ENCODE measurements at places on chromosomes 3 and 15.
A peak's percentile ranks its signal among the peaks of the same experiment; 100 is the strongest.

DNA sequence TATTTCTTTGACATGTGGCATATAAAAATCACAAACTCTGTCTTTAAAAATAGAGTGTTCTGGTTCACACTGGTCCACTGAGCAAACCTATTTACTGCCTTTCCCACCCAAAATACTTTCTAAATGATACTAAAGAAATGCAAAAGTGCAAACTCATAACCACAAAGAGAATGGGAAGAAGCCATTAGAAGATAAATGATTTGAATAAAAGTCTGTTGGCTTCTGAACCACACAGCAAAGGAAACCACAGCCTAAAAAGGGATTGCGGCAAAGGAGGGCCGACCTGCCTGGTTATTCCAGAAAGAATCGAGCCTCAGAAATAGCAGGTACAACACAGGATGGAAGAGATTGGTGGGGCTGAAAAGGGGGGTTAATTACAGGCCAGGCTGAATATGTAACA is 599.5 kb downstream of the FHIT start:
- DNase-seq, result no peak

GRCh38 chr3:178841011-178841410 is 230.6 kb downstream of the ZMAT3 start:
- no peak for DNase-seq

DNA sequence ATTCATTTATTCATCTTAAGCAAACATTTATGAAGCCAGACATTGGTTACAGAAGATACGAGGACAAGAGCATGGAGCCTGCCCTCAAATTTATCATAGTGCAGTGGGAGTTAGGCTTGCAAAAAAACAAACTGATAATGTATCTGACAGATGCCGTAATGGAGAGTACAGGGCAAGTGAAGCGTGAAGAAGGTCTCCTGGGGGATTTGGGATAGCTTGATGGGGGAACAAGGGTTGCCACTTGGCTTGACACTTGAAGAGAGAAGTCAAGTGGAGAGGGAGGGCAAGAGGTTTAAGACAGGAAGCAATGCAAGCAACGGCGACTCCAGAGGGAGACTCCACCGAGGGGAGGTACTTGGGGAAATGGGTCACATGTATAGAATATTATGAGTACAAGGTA is 129.3 kb downstream of the SSR3 start:
- DNase-seq, result no peak

DNA sequence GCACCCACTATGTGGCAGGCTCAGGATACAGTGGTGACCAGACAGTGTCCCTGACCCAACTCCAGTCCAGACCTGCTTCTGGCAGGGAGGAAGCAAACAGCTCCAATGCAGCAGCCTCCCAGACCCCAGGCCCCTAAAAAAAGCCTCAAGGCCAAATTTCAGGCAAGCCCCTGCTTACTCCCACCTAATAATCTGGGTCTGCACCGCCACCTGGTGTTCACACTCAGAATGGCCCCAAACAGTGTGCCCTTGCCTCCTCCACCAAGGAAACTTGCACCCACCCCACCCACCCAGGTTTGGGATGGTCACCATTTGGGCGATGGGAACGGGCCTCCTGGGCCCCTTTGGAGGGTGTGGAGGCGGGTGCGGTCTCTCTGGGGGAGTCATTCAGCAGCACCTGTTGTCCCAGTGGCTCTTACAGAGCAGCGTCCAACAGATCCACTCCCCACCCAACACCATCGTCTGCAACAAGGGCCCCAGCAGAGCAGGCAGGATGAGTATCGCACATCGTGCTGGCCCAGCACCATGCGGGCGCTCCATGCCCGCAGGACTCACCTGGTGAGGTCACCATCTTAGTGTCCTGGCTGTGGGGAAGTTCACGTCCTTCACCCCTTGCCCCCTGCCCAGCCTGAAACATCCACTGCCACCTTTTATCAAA is 17.3 kb downstream of the C3orf18 start:
- peak; percentile 35 for DNase-seq

GRCh38 chr3:170130532-170130931 is 51.0 kb downstream of the PHC3 start:
- no peak for DNase-seq

- DNase-seq, result no peak
These were observed 28.6 kb upstream of the SEMA3F start for GRCh38 chr3:50126287-50127211.

DNA sequence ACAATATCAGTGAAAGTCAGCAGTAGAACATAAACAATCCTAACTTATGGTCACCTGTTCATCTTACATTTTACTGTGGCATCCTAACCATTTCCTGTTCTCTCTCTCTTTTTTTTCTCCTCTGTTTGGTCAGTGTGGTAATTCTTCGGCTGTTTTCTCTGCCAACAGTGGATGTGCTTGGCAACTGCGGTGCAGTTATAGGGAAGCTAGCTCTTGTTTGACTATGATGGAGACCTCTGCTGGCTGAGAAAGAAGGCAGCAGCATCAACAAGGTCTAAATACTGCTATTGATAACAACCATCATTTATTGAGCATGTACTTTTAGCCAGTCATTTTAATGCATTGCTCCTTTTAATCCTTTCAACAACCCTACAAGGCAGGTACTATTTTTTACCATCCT is 723 bp upstream of the DRD3 start:
- DNase-seq, result no peak

DNA sequence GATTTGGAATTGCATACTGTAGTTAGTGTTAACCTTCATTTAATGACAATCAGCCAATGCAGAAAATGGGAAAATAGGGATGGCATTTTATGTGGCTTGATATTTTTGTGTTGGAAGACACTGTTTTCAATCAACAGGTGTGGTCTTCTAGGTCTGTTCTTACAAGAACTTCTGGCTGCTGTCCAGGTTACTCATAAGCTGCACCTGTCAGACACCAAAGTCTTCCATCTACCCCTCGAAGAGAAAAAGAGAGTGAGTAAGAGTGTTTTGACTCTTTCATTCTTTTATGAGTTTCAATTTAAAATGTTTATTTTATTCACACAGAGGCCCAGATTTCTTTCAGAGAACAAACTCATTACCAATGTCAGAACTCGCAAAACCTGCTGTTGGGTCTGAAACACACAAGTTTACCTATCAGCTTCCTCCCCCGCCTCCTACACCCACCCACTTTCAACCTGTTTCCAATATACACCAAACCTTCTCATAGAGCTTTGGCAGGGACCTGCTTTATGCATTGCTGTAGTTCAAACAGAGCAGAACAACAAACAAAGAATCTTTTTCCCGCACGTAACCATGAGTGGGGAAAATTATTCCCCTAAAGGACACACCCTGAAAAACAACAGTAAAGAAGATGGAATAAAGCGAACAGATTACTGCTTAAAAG is 767.7 kb upstream of the ALCAM start:
- no peak for DNase-seq

DNA sequence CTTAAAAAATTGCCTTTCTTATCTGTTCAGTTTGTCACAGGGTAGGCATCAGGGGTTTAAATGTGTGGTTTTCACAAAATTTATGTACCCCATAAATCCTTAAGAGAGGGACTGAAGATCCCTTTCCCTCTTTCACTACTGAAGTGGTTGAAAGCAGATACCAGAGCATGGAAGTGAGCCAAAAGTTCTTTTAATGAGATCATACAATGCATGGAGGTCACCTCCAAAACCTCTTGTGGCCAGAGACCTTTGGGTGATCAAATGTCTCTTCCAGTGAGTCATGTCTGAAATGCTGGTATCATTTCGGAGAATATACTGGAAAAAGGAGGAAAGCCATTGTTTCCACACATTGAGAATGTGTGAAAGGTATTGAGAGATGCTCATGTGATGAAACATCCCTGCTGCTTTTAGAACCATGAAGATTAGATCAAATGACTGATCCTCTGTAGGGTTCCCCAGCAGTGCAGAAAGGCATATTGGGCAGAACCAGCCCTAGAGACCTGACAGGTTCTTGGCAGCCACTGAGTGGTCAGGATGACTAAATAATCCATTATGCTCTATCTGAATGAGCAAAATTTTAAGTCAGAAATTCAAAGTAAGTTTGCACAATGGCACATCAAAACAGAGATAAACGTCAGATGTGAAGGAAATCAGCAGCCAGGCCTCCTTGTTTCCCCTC is 165.8 kb upstream of the SLC2A2 start:
- no peak for DNase-seq

- DNase-seq, result peak; percentile 18
These were observed 175.7 kb downstream of the KLHL25 start for GRCh38 chr15:85618956-85619491.

GRCh38 chr3:185647134-185647879 is 61.2 kb downstream of the SENP2 start:
- DNase-seq, result no peak

- DNase-seq, result no peak
These were observed 1053.0 kb downstream of the TUSC7 start for GRCh38 chr3:117762621-117763037.

- no peak for DNase-seq
These were observed 9.1 kb downstream of the ABHD5 start for GRCh38 chr3:43699864-43700263.

GRCh38 chr15:91022075-91022831 is at the start of gene VPS33B:
Gene VPS33B (minus strand): TSS chr15:91022594. CDS start chr15:91022249, 345 bp downstream.
- DNase-seq, result peak; percentile 50

- no peak for DNase-seq
These were observed 20.6 kb downstream of the COL8A1 start for GRCh38 chr3:99659032-99659431.

GRCh38 chr3:138448631-138449030 is 14.2 kb downstream of the ESYT3 start:
- no peak for DNase-seq

DNA sequence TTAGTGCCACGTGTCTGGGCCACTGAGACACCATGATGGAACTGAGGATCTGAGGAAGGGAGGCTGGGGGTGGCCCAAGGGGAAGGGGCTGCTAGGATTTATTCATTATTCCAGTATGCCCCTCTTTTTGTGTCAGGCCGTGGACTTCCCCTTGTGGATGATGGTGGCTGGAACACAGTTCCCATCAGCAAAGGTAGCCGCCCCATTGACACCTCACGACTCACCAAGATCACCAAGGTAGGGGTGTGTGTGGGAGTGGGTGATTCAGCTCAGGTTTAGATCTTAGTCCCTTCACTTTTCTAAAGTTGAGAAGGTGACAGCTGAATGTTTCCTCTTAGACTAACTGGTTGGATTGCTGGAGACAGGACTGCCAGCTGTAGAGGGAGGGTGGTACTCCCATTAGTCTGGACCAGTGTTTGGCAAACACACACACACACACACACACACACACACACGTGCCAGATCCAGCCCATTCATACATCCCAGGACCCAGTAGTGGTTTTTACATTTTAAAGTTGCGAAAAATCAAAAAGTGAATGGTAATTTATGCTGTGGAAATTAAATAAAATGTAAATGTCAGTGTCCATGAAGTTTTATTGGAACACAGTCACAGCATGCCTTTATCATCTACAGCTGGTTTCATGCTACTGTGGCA is 11.4 kb downstream of the EIF4G1 start:
- no peak for DNase-seq

DNA sequence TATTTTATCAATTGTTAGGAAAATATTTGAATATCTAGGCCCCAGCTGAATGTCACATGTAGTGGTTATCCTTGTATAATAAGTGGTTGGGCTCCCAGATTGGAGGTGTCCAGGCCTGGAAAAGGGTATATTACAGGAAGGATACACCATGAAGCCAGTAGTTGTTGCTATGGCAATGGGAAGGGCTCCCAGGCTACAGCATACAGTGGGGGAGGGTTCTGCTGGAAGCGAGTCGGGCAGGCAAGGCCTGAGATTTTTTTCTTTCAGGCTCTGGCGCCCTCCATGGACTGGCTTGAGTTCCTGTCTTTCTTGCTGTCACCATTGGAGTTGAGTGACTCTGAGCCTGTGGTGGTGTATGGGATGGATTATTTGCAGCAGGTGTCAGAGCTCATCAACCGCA is 8.9 kb downstream of the ECE2 start:
- DNase-seq, result no peak

DNA sequence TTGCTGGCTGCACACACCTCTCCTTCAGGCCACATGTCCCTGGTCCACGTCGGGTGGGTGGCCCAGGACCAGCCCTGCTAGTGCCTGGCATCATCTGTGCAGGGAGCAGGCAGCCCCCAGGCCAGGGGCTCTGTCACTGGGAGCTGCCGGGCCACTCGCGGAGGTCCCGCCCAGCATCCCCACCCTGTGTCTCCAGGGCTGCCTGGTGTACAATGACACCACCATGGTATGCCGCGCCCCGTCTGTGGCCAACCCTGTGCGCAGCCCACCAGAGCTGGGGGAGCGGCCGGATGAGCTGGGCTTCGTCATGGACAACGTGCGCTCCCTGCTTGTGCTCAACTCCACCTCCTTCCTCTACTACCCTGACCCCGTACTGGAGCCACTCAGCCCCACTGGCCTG is 34.3 kb downstream of the PLXNA1 start:
- DNase-seq, result no peak

- no peak for DNase-seq
These were observed 197.2 kb upstream of the VEPH1 start for GRCh38 chr3:157700405-157700804.

- peak; percentile 65 for DNase-seq
These were observed 39.2 kb downstream of the MYO5C start for GRCh38 chr15:52256366-52256765.

DNA sequence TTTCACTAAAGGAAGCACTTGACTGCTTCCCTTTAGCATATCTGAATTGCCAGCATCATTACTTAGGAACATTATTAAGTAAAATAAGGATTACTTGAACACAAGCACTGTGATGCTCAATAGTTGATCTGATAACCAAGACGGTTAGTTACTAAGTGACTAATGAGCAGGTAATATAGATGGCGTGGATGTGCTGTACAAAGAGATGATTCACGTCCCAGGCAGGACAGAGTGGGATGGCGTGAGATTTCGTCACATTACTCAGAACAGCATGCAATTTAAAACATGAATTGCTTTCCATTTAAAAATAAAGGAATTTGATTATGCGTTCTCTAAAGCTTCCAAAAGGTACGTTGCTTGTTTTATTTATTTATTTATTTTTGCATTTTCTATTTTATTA is 240.0 kb upstream of the ARHGEF26 start:
- DNase-seq, result no peak

GRCh38 chr3:172079326-172079976 is 40.1 kb downstream of the FNDC3B start:
- no peak for DNase-seq

GRCh38 chr15:73617301-73617831 is 15.8 kb downstream of the NPTN start:
- no peak for DNase-seq

DNA sequence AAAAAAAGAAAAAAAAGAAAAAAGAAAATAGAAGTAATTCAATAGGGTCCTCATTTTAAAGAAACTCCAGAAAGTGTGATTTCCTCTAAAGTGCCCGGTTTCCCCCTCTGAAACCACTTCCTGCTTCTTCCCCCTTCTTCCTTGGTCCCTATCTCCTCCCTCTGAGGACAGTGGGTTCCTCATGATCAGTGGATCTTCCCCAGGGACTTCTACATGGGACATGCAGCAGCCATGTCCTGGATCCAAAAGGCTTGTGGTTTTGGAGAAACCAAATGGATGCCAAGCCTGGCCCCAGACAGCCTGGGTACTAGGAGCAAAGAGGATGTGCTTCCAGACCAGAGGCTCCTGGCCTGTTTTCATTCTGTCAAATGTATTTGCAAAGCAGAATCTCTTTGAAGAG is 26.6 kb upstream of the SMAD6 start:
- DNase-seq, result no peak
